ENCODE measurements at places on chromosomes 2 and 18.

GRCh38 chr18:12998332-12999060 is 7.3 kb downstream of the CEP192 start:
- no peak overlapping the region for H3K27ac ChIP-seq
- H3K36me3 ChIP-seq, result no peaks in the 10 kb centered on the region
- H3K4me1 ChIP-seq, result peaks cover 10% of the 10 kb centered on the region
- no peaks in the 10 kb centered on the region for H3K27me3 ChIP-seq

GRCh38 chr18:33562741-33563140 is 15.3 kb upstream of the ASXL3 start:
- no peaks in the 10 kb centered on the region for H3K27me3 ChIP-seq
- no peak for DNase-seq
- H3K4me3 ChIP-seq, result no peak overlapping the region
- no peaks in the 10 kb centered on the region for H3K4me1 ChIP-seq
- no peaks in the 10 kb centered on the region for H3K36me3 ChIP-seq

- no peaks in the 10 kb centered on the region for H3K36me3 ChIP-seq
- H3K4me1 ChIP-seq, result no peaks in the 10 kb centered on the region
- H3K4me3 ChIP-seq, result no peak overlapping the region
- no peak overlapping the region for H3K27ac ChIP-seq
Measured at GRCh38 chr2:205936446-205936845, 149.5 kb downstream of the INO80D start.

DNA sequence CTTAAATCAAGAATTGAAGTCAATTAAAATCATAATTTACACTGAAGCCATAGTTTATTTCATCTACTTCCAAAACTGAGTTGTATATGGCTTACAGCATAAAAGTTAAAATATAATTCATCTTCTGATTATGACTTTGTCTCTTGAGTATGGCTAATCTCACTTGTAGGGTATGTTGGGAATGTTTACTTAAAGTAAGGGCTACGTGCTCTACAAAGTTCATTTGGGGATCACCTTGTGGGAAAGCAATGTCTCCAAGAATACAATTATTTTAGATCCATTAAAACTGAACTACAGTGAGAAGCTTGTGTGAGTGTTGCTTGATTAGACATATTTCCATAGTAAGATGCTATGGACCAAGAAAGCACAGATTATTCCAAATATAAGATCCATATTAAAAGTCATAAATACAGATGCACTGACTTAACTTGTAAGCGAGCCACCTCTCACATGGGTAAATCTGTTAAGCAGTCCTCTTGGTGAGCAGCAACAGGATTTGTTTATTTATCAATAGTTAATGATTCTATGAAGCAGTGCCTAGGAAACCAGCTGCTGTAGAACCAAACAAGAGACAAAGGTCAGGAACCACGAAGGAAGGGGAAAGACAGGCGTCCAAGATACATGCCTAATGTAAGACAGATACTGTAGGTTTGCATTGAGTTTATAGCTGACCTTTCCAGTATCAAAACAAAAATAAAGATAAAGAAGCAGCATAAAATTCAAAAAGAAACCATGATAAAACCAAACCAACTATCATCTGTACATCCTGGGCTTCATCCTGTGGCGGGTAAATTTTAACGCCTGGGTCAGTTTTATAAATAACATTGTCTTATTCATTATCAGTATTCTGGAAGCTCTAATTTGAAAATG is 24.8 kb downstream of the DSG4 start:
- no peak for DNase-seq
- H3K4me3 ChIP-seq, result no peak overlapping the region
- no peaks in the 10 kb centered on the region for H3K4me1 ChIP-seq
- H3K27ac ChIP-seq, result no peak overlapping the region
- H3K27me3 ChIP-seq, result no peaks in the 10 kb centered on the region

GRCh38 chr2:137969418-137969765 is 5.1 kb downstream of the HNMT start:
- no peaks in the 10 kb centered on the region for H3K36me3 ChIP-seq
- peaks cover 2% of the 10 kb centered on the region for H3K27me3 ChIP-seq
- H3K4me3 ChIP-seq, result no peak overlapping the region
- no peaks in the 10 kb centered on the region for H3K4me1 ChIP-seq
- no peak for DNase-seq
- no peak overlapping the region for H3K27ac ChIP-seq

- no peak for DNase-seq
- H3K27me3 ChIP-seq, result no peaks in the 10 kb centered on the region
- H3K4me3 ChIP-seq, result no peak overlapping the region
- H3K4me1 ChIP-seq, result peaks cover 10% of the 10 kb centered on the region
- H3K36me3 ChIP-seq, result no peaks in the 10 kb centered on the region
- no peak overlapping the region for H3K27ac ChIP-seq
Measured at GRCh38 chr2:55162284-55163006, 69.6 kb downstream of the CLHC1 start.

DNA sequence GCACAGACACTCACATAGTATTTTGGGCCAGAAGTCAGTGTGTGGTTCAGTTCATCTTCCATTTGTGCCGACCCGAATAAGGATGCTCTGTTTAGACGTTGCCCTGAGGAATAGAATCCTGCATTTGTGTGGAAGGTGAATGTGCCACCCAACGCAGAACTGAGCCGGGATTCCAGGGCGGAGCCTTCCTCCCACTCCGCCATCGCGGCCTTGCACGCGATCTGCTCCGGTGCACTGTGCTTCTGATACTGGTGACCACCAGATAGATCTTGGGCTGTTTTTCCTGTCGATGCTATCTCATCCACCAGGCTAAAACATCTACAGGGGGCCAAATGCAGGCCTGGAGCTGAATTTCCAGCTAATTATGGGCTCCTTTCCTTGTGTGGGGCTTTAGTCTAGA is 29.6 kb upstream of the SNTG2 start:
- H3K36me3 ChIP-seq, result no peaks in the 10 kb centered on the region
- H3K27me3 ChIP-seq, result peaks cover 15% of the 10 kb centered on the region
- DNase-seq, result no peak
- H3K4me3 ChIP-seq, result no peak overlapping the region

- no peak for DNase-seq
- H3K36me3 ChIP-seq, result no peaks in the 10 kb centered on the region
- no peaks in the 10 kb centered on the region for H3K4me1 ChIP-seq
- no peak overlapping the region for H3K4me3 ChIP-seq
- peaks cover 21% of the 10 kb centered on the region for H3K27me3 ChIP-seq
Measured at GRCh38 chr2:19807866-19808265, 93.9 kb downstream of the TTC32 start.

- no peaks in the 10 kb centered on the region for H3K36me3 ChIP-seq
- no peak overlapping the region for H3K4me3 ChIP-seq
- no peak for DNase-seq
- no peak overlapping the region for H3K27ac ChIP-seq
- no peaks in the 10 kb centered on the region for H3K27me3 ChIP-seq
- H3K4me1 ChIP-seq, result no peaks in the 10 kb centered on the region
Measured at GRCh38 chr18:38843291-38843690, 1277.7 kb upstream of the CELF4 start.

DNA sequence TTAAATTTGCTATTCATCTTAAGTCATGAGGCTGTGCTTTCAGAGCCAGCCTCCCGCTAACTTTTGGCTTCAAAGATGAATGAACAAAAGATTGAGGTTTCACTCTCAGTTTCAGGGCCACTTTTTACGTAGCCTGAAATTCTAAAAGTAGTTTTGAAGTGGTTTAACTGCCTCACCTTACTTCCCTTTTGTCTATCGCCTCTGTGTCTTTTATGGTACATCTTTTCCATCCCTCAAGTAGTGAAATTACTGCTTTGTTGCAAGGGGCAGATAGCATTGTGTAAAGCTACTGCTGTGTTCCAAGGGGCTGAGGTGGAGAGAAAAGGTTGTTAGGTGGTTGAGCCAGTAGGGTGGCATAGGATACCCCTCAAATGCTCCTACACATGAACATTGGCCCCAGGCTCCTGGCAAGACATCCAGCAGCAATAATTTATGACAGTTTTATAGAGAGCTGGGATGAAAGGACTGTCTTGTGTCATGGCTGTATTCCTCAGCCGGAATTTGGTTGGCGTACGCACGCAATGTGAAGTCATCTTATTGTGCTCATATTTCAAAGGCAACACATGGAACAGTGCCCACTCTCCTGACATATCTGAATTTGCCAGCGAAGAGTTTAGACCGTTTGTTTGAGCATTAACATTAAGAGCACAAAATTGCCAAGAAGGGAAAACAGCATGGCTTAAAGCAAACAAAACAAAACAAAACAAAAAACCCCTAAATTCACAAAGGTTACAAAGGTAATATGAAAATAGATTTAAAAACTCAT is 32.2 kb downstream of the QPCT start:
- H3K4me3 ChIP-seq, result peak overlapping the region; percentile 59
- peaks cover 13% of the 10 kb centered on the region for H3K4me1 ChIP-seq
- H3K27ac ChIP-seq, result no peak overlapping the region
- peak; percentile 37 for DNase-seq
- no peaks in the 10 kb centered on the region for H3K36me3 ChIP-seq
- H3K27me3 ChIP-seq, result peaks cover 30% of the 10 kb centered on the region

DNA sequence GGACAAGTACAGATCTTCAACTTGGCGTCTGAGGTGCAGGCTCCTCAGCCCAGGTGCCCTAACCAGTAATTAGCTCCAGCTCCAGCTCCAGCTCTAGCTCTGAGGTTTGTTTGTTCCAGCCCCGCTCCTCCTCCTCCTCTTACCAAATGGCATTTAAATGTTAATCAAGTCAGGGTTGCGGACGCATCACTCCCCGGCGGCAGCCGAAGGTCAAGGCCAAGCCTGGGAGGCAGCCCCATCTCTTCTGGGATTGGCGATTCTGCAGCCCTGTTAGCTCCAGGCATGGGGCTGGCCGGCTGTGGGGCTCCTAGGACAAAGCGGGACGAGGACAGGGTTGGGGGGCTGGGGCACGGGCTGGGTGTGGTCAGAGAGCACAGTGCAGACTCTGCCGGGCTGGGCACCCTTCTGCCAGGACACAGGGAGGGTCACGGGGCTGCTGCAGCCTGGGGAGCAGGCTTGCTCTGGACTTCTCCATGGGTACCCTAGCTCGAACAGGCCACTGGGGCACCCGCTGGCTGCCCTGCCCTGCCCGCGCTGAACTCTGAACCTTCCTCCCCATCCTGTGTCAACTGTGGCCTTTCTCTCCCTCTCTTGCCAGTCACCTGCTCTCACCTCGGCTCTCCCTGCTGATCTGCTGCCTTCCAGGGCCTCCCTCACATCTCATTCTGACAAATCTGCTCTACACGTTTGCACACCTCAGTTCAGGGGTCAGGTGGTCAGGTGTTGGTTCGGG is 203.3 kb downstream of the CELF4 start:
- H3K27ac ChIP-seq, result no peak overlapping the region
- H3K4me3 ChIP-seq, result no peak overlapping the region
- no peaks in the 10 kb centered on the region for H3K36me3 ChIP-seq
- no peak for DNase-seq
- peaks cover 8% of the 10 kb centered on the region for H3K4me1 ChIP-seq

DNA sequence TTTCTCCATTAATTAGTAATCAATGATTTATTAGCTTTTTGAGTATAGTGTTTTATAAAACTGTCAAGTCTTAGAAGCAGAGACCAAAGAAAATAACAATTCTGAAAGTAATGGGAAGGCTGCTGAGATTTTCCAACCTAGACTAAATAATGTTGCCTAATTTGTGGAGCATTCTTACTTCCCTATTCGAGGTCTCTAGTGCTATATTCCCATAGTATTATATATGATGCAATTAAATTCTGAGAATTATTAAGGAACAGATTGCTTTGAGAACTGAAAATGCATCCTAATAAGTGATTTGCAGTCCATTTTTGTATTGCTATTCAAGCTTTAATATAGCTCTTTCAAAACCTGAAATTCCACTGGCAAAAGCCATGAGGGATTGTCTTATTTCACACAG is 27.7 kb upstream of the DOCK10 start:
- H3K4me1 ChIP-seq, result peaks cover 23% of the 10 kb centered on the region
- no peak overlapping the region for H3K27ac ChIP-seq
- H3K4me3 ChIP-seq, result no peak overlapping the region
- DNase-seq, result no peak

DNA sequence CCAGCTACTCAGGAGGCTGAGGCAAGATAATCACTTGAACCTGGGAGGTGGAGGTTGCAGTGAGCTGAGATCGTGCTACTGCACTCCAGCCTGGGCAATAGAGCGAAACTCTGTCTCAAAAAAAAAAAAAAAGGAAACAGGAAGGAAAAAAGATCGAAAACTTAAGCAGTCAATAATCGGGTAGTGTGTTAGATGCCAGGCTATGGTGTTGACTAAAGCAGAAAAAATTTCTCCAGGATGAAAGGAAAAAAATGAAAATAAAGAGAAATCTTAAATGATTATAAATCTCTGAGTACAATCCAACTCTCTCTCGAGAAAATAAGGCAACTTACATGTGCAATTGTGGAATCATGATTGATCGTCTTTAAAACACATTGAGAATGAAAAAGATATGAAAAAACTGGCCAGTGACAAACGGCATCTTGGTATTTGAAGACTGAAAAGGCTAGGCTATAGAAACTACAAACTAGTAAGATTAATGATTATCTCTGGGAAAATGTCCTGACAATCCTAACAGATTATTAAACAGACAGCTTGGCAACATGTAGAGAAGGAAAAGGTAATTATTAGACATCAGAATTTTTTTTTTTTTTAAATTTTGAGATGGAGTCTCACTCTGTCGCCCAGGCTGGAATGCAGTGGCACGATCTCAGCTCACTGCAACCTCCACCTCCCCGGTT is 16.3 kb upstream of the EPHA4 start:
- H3K36me3 ChIP-seq, result peaks cover 1% of the 10 kb centered on the region
- peaks cover 29% of the 10 kb centered on the region for H3K27me3 ChIP-seq
- H3K4me1 ChIP-seq, result no peaks in the 10 kb centered on the region
- H3K4me3 ChIP-seq, result no peak overlapping the region

DNA sequence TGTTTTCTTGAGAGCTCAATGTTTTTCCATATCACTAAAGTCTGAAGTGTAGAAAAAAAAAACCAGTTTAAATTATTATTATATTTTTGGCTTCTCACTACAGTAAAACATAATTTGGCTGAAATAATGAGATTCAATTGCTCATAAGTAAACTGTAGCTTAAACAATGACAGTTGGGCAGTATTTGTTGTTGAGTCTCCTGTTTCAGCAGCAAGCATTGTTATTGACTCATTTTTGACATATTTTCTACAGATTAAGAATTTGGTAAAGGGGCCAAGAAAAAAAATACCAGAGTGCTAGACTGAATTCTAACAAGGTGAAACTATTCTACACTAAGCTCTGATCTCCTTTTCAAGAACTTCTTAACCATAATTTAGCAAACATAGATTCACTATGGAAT is 2070.4 kb upstream of the CELF4 start:
- DNase-seq, result no peak
- no peak overlapping the region for H3K27ac ChIP-seq
- H3K36me3 ChIP-seq, result no peaks in the 10 kb centered on the region
- H3K4me3 ChIP-seq, result no peak overlapping the region
- no peaks in the 10 kb centered on the region for H3K4me1 ChIP-seq
- H3K27me3 ChIP-seq, result no peaks in the 10 kb centered on the region

DNA sequence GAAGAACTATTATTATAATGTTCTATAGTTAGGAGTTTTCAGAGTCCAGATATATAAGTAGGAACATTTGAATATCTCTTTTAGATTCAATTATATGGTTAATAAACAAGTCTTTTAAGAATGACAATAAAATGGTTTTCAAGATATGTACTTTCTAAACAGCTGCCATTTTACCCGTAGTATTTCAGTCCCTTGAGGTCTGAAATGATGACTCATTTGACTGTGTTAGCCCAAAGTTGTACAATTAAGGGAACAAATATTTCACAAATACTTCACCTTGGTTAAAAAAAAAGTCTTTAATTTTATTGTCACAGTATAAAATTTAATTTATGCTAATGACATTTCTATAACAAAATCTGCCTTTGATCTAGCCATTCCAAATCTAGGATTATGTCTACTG is 91.6 kb upstream of the TANK start:
- peaks cover 3% of the 10 kb centered on the region for H3K4me1 ChIP-seq
- no peak for DNase-seq
- H3K36me3 ChIP-seq, result no peaks in the 10 kb centered on the region
- H3K27ac ChIP-seq, result no peak overlapping the region

- no peaks in the 10 kb centered on the region for H3K27me3 ChIP-seq
- peak overlapping the region; percentile 60 for H3K4me3 ChIP-seq
- peak; percentile 86 for DNase-seq
- H3K36me3 ChIP-seq, result no peaks in the 10 kb centered on the region
Measured at GRCh38 chr2:144382849-144383248, 137.1 kb downstream of the ZEB2 start.

All from naive thymus-derived CD8-positive, alpha-beta T cell (primary cell).